ENCODE measurements at places on chromosomes 2 and 18.

- DNase-seq = no peak
Observed at GRCh38 chr18:79631761-79632446, 47.7 kb upstream of the CTDP1 start.

GRCh38 chr18:42196651-42197050, 241.6 kb downstream of the PIK3C3 start:
- no peak for DNase-seq

GRCh38 chr2:86020984-86021383, 84.7 kb downstream of the POLR1A start:
- DNase-seq = no peak

GRCh38 chr2:57796527-57796926, 250.1 kb upstream of the VRK2 start:
- DNase-seq = no peak

DNA sequence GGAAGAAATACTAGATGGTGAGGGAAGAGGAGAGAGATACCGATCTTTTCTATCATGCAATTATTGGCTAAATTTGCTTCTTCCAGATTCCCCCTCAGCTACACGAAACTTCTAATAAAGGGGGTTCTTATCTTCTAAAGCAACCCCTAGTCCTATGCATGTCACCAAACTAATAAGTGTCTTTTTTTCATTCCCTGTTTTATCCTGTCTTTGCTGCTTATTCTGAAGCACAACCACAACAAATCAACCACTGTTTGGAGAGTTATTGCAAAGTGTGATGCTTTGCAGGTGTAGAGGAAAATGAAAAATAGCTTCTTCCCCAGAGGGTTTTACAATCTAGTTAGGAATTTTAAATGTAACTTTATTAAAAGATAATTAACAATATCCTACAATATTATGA, 60.8 kb downstream of the EML4 start:
- DNase-seq = no peak

- DNase-seq = no peak
Observed at GRCh38 chr18:44771572-44771955, 90.9 kb downstream of the SETBP1 start.

GRCh38 chr18:74446178-74446577, 10.9 kb downstream of the DIPK1C start:
- DNase-seq = no peak

- no peak for DNase-seq
Observed at GRCh38 chr18:1544016-1544415, 639.3 kb downstream of the ADCYAP1 start.

DNA sequence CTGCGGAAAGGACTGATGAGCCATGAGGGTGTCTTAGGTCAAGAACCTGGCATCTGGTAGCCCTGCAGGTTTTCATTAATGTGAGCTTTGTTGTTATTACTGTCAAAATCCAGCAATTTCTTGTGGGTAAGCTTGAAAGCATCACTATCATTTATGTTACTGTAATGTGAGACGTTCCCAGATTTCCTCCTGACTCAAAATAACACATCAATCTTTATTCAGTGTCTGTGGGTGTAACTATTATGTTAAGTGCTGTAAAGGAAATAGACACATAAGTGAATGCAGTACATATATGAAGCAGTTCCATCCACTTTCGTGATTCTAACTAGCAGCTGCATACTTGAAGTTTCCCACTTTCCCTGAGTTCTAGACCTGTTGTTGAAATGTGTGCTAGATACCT, 89.8 kb downstream of the FHOD3 start:
- no peak for DNase-seq

DNA sequence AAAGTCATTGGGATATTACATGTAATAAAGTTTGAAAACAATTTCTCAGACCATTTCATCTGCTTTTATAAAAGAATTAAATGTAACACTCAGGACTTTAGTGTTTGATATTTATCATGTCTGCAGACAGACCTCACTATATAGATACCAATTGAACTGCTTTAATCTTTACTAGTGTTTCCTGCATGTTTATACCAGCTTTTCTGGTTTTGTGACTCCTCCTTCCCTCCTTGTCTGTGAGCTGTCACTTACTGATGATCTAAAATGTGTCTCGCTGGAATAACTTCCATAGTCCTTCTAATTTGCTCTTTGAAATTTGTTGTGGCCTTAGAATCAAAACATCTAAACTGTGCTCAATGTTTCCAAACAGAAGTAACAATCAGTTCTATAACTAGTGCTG, 71.3 kb upstream of the TWSG1 start:
- no peak for DNase-seq

DNA sequence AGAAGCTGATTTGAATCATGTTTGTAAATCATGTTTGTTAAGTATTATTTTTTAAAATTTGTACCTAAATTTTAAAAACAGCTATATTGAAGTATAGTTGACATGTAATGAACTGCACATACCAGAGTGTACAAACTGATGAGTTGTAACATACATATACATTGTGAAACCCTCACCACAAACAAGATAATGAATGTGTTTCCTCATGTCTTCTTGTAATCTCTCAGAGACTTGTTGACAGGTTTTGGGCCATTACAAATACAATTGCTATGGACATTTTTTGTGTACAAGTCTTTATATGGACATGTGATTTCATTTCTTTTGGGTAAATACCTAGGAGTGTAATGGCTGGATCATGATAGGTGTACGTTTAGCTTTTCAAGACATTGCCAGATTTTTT, 21.5 kb downstream of the WDR43 start:
- no peak for DNase-seq

DNA sequence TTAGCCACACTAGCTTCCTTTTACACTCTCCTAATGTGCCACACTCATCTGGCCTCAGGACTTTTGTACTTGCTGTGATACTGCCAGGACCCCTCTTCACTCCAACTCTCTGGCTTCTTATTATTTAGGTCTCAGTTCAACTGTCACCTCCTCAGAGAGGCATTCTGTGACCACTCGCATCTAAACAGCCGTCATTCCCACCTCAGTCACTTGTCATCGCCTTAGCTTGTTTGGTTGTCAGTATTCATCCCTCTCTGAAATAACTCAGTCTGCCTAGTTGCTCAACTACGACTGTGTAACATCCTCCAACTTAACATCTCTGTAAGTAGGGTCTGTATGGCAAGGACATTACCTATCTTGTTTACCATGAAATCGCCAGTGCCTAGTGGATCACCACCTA, 27.2 kb downstream of the MGAT4A start:
- DNase-seq = no peak

DNA sequence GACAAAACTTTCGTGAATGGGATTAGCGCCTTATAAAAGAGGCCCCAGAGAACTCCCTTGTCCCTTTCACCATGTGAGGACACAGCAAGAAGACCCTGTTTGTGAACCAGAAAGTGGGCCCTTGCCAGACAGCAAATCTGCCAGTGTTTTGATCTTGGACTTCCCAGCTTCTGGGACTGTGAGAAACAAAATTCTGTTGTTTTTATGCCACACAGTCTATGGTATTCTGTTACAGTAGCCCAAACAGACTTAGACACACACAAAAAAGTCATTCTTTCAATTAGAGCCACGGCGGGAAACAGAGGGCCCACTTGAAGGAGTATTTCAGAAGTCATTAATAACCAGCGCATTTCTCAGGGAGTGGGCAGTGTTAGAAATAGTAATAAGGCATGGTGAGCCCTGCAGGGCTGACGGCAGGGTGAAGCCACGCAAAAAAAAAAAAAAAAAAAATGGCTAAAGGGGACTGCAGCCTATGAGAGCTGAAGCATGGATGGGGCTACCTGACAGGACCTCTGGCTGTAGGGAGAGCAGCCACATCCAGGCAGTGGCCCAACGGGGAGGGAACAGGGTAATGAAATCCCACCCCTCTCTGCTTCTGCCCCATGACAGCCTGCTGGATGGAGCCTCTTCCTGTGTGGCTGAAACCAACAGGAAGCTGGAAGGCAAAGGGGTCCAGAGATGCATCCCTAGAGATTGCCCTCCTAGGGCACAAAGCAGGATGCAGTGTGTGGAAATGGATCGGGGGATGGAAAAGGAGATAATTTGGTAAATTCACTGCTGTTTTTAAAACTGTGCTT, 189.3 kb downstream of the KCNS3 start:
- no peak for DNase-seq

DNA sequence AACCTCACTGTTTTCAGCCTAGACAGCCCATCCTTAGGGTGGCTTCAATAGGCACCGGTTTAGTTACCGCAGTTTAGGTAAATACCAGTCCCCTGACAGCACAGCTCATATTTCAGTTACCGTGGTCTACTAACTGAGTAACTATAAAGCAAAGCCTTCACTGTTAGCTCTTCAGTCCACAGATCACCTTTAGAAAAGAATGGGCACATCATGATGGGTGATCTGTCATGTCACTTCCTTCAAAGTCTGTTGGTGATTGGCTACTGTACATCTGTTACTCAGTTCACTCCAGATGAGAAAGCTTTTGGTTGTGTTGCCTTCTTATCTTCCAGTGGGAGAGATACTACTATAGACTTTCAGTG, 21.0 kb downstream of the SLC20A1 start:
- no peak for DNase-seq

- no peak for DNase-seq
Observed at GRCh38 chr2:204691911-204692510, 146.7 kb downstream of the PARD3B start.
